ENCODE measurements at places on chromosomes 5 and 9.

- no peak for DNase-seq
Observed at GRCh38 chr9:111068383-111068730, 30.1 kb upstream of the LPAR1 start.

GRCh38 chr5:131926168-131926567 is 19.3 kb downstream of the MEIKIN start:
- no peak for DNase-seq

DNA sequence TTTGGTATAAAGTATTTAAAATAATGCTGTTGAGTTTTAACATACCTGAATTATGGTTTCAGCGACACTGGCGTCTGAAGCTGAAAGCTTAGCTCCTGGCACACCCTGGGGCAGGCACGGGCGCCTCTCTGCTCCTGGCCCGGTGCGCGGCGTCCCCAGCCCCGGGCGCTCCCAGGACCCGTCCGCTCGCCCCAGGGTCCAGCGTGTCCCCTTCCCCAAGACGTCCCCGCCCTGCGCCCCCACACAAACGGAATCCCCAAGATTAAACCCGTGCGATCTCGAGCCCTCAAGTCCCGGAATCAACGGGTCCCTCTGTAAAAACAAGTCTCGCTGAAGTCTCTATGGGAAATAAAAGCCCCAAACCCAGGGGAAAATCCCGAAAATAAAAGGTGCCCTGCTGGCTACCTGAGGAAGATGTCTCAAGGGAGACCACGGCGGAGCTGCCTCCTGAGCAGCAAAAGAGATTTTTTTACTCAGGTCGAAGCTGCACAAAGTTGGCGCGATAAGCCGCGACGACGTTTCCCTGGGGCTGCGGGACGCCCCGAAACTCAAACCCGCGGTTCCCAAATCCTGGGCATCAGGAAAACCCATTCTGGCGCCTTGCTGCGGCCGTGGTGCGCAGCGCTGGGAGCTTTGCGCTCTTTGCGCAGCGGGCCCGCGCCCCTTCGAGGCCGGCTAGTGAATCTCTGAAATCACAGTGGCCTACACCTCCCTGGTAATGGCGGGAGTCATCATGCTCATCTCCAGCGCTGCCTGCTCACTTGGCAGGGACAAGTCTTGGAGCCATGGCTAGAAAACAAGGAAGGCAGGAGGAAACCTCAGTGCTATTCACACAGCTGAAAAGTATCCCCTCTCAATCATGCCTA is 6.3 kb upstream of the IFNA8 start:
- peak; percentile 43 for DNase-seq

DNA sequence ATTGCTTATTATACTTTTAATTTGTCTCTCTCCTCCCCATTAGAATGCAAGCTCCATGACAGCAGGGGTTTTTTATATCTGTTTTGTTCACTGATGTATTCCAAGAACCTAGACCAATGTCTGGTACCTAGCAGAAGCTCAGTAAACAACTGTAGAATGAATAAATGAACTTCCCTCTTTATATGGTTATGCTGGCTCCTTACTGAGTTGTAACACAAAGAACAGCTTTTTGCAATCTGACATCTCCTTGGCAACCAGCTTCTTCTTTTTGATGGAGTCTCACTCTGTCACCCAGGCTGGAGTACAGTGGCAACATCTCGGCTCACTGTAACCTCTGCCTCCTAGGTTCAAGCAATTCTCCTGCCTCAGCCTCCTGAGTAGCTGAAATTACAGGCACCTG is 13.6 kb downstream of the TRMO start:
- DNase-seq, result no peak

- peak; percentile 22 for DNase-seq
Observed at GRCh38 chr5:108747774-108748400, at the start of gene FER. Gene FER, plus strand, starts transcription at chr5:108747897. Its CDS starts 50,286 bp downstream, at chr5:108798183.

- DNase-seq, result peak; percentile 94
Observed at GRCh38 chr9:128191406-128192046, at the start of gene CIZ1. Gene CIZ1, minus strand, starts transcription at chr9:128191572. Its CDS starts 715 bp downstream, at chr9:128190857.

DNA sequence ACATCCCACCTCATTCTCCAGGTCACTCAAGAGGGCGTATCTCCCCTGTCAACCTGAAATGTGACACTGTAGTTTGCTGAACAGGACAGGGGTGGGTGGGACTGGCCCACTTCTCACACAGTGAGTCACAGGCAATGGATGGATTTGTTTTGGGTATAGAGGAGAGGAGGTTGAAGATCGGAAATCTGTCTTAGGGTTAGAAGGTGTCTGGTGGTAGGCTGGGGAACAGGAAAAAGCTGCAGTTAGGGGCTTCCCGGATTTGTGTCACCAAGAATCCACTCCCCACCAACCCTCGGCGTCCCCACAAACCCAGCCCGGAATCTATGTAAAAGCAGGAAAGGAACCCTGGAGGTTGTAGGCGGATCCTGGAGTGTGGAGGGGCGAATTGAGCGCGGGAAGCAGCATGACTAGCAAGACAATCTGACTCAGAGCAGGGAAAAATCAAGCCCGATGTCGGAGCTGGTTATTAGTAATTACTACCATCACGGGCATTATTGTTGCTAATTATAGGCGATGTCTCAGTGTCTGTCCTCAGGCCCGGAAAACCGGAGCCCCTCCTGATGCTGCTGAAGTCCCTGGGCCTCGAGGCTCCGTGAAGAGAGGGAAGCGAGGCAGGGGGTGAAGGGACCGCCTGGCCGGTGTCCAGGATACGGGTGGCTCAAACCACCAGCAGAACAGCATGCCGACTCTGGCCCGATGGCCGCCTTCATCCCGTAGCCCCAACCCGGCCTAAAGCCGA is 1.7 kb upstream of the IRX1 start:
- DNase-seq, result peak; percentile 22

DNA sequence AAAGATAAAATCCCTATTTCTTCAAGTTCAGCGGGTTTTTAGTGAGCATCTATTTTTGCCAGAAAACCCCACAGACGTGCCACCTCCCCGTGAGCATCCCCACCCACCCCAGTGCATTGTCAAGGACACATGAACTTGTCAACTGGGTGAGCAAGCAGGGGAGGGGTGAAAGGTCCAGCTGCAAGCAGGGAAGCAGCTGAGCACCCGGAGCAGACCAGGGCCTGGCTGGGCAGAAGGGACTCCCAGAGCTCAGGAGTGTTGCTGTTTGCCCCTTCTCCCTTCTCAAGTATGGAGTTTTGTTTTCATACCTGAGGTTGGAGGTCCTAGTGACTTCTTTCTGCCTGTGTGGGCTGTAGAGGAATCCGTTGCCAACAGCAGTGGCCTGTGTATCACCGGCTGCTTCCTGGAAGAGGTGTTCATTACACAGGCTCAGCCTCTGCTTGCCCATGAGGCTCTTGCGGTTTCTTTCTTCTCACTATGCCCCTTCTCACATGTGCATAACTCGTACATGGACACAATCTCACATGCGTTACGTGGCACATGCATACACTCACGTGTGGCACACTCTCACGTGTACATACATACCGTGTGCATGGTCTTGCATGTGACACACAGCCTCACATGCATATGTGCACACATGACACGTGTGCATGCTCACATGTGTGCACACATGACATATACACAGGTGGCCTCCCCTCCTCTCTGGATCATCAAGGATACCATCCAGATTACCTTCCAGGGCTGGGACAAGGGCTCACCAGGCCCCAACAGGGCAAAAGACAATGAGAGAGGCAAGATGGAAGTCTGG is 126.7 kb downstream of the MVB12B start:
- DNase-seq, result no peak

GRCh38 chr9:34712140-34712539 is 2.2 kb upstream of the CCL21 start:
- DNase-seq, result no peak

DNA sequence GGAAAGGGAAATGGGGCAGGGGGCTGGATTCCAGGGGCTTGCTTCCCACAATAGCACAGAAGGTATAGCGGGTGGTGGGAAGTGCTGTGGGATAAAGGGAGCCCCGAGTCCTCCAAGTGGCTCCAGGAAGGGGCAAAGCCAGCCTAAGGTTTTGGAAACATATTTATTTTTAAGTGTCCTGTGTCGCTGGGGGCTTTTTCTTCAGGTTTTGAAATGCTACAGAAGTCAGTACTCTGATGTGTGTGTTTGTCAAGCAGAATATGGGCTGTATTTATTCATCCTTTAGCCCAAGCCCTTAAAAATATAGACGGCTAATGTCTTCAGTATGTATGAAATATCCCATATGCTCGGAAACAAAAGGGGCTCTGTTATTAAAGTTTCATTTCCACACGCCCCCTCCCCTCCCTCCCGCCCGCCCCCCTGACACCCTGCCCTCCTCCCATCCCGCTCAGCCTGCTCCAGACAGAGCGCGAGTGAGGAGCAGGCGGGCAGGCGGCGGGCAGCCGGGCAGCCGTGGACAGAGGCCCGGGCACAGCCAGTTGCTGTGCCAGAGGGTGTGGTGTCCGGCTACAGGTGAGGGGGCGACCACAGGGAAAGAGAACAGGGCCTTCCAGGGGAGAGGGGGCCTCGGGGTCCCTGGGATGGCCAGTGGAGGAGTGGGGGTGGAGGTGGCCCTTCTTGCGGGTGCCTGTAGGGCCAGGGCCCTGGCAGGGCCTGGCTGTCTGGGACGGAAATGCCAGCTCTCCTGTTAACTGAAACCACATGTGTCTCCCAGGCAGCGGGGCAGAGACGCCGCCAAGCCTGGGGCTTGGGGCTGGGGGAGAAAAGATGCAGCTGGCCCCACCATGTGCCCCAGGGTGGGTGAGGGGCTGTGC is 39.6 kb upstream of the SYNPO start:
- no peak for DNase-seq

GRCh38 chr5:3265936-3266335 is 329.7 kb upstream of the IRX1 start:
- DNase-seq, result no peak

Measured in kidney (tissue), 22 donors.